ENCODE measurements at places on chromosomes 6 and 20.
A peak's percentile ranks its signal among the peaks of the same experiment; 100 is the strongest.

GRCh38 chr20:53040693-53041589, 68.8 kb downstream of the TSHZ2 start:
- no peak for DNase-seq

DNA sequence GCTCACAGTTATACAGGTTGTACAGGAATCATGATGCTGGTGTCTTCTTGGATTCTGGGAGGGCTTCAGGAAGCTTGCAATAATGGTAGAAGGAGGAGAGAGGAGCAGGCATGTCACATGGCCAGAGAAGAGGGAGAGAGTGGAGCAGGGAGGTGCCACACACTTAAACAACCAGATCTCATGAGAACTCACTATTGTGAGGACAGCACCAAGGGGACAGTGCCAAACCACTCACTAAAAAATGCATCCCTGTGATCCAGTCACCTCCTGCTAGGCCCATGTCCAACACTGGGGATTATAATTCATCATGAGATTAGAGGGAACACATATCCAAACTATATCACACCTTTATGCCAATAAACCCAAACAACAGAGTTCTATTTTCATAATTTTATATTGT, 67.2 kb downstream of the TRDN start:
- DNase-seq: no peak

GRCh38 chr6:98241630-98242029, 592.7 kb upstream of the POU3F2 start:
- DNase-seq: no peak

DNA sequence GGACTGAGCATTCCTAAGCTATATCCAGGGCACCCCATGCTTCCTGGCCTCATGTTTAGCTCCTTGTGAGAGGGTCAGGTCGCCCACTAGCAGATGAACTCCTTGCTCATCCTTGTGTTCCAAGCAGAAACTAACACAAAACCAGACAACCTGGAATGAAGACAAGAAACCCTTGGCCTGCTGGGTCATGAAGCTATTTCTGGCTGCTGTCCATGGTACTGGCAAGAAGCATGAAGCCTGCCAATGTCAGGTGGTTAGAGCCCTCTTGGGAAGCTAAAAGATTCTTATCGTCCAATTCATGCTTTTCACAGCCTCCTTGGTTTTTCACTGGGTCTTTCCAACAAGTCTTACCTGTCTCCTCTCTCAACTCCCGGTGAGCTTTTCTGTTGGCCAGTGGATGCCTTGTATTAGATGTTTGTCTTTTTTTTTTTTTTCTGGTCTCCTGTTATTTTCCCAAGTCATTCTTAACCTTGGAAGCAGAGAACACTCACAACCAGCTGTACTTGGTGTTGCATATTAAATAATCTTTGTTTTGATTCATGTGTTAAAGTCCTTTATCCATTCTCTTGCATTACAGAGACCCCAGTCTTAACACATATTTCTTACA, 180.3 kb downstream of the ANKRD60 start:
- DNase-seq: no peak

GRCh38 chr6:146876271-146877151, 277.7 kb downstream of the ADGB start:
- no peak for DNase-seq

GRCh38 chr20:56001106-56001785, 4.1 kb downstream of the CBLN4 start:
- no peak for DNase-seq

- DNase-seq: no peak
Observed at GRCh38 chr20:49909499-49910339, 5.6 kb downstream of the SPATA2 start.

- DNase-seq: no peak
Observed at GRCh38 chr20:53778041-53778516, 184.4 kb upstream of the ZNF217 start.

DNA sequence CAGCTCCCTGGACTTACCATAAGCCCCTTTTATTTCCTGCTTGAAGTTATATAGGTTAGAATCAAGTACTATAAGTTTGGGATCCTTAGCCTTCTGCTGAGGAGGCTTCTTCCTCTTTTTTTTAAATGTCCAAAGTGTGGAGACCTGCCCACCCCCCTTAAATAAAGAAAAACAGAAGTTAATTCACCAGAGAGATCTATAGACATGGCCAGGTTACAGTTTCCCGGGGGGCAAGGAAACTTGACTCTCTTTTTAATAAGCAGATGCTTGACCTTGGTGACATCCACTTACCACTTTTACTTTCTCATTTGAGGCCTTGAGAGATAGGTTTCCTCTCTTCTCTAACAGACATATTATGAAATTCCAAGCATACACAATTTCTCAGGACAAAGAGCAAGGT, 88.3 kb downstream of the BMP2 start:
- no peak for DNase-seq

DNA sequence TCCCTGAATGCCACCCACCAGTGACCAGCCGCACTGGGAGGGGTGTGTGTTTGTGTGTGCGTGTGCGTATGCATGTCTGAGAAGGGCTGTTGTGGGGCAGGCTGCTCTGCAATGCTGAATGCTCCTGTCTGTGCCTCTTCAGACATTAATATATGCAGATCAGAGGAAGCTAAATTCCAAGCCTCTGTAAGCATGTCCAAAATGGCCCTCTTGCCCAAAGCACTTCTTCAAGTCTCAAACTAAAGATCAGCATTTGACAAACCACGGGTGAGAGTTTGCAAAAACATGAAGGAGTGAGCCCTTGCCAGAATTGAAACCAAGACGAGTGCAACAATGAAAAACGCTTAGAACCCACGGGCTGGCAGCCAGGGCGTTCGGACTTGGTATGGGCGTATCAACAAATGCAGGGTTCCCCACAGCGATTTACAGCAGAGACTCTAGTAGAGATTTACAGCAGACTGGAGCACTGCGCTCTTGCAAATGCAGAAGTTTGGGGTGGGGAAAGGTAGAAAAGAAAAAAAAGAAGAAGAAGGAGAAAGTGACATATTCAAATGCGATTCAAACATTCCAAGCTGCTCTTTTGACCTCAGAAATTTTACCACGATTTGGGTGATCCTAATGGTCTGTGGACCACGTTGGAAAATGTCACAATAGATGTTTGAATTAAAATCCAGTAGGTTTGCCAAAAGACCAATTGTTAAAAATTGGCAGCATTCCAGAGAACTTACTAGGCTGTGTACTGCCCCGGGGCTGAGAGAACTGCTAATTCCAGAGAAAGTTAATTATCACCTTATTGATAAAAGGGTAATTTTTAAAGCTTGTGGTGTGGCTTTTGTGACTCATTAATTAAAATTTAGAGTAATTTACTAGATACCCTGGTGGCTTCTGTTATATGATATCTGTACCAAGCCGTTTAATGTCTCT, 3.5 kb downstream of the SCML4 start:
- peak; percentile 43 for DNase-seq

DNA sequence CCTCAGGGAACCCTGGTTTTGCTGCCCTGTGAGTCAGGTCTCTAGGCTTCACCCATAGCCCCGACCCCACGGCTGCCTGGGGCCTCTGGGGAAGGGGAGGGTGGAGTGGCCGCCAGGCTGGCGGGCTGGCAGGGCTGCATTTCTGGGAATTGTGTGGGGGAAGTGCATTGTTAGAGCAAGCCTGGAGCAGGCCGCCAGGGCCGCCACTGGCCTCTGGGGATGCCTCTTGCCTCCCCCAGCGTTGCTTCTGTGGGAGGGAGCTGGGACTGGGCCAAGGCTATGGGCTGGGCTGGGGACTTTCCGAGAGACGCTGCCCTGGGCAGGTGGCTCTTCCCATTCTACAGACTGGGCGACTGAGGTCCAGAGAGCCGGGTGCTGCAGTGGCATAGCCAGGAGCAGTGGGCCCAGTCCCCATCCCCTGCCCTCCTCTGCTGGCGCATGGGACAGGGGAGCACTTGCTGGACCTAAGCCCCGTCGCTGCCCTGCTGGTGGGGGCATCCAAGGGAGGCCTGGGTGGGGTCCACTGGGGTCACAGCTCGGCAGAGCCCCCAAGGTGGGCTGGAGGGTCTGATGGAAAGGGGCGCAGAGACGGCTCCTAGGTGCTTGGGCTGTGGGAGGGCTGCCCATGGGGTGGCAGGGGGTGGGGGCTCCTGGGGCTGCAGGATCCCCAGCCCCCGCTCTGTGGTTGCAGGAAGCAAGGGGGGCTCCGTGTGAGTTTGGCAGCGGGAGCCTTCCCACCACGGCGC, 6.6 kb upstream of the SOX18 start:
- no peak for DNase-seq

GRCh38 chr6:76420094-76420493, 347.6 kb upstream of the IMPG1 start:
- DNase-seq: no peak

GRCh38 chr6:160070427-160070826, 51.2 kb upstream of the SLC22A1 start:
- no peak for DNase-seq

GRCh38 chr6:7154341-7155139, 46.8 kb downstream of the RREB1 start:
- DNase-seq: no peak

DNA sequence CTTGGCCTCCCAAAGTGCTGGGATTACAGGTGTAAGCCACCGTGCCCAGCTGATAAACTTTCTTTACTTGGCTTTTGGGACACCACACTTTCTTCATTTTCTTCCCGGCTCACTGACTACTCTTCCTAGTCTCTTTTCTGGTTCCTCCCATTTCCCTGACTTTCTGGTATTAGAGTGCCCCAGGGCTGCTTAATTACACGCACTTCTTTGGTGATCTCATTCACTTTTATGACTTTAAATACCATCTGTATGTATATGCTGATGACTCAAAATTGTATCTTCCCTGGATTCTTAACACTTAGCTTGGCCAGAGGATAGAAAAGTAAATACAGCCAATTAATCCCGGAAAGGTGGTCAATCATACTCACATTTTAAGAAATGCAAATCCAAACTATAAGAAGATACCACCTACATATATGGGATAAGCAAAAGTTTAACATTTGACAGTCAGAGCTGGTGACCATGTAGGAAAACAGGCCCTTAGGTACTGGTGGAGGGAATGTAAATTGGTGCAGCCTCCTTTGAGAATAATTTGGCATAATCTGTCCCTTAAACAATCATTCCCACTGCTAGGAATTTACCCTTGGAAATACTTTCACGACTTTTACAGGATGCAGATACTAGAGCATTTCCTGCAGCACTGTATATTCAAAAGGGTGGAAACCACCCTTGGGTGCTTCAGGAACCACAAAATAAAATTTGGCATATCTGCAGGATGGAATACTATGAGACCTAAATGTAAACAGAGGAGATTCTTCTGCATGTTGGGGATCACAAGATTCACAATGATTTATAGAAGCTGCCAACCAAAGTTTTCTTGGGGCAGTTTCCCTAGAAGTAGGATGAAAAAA, 9.4 kb upstream of the NANP start:
- DNase-seq: no peak

DNA sequence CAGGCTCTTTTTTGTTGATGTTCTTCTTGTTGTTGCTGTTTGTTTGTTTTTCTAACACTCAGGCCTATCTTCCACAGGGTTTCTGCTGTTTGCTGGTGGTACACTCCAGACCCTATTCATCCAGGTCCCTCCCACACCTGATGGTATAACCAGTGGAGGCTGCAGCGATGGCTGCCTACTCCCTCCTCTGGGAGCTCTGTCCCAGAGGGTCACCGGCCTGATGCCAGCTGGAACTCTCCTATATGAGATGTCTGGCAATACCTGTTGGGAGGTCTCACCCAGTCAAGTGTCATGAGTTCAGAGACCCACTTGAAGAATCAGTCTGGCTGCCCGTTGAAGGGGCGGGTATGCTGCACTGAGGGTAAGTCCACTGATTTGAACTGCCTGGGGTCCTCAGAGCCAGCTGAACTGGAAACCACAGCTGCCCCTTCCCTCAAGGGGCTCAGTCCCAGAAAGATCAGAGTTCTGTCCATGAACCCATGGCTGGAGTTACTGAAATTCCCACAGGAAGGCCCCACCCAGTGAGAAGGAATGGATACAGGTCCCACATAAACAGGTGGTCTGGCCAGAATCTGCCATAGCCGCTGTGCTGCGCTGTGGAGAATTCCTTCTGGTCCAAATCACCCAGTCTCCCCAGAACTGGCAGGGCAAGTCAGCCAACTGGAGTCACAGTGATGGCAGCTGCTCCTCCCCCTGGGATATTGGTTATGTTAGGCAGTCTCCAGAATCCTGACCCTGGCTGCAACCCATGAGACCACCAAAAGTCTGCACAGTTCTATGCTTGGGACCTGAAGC, 664.4 kb downstream of the FRK start:
- no peak for DNase-seq

- no peak for DNase-seq
Observed at GRCh38 chr6:137136065-137136464, 37.4 kb downstream of the IL22RA2 start.

- no peak for DNase-seq
Observed at GRCh38 chr20:63345328-63346100, 15.6 kb downstream of the CHRNA4 start.

DNA sequence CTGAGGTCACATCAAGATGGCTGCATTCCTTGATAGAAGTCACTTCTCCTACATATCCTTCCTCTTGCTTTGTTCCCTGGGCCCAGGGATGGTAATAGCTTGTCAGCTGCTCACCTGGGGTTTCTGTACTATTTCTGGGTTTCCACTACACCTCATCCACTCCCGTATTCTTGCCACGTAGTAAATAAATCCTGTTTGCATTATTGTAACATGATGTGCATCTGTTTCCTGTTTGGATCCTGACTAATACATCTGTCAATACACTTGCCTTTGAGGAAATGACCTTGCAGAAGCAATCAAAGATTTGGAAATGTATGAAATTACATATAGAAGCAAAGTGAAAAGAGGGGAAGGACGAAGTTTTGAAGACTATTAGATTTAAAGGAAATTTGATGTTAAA, 619.0 kb downstream of the PHF3 start:
- DNase-seq: no peak

- no peak for DNase-seq
Observed at GRCh38 chr6:160952633-160953281, 38.8 kb upstream of the MAP3K4 start.

- no peak for DNase-seq
Observed at GRCh38 chr6:84892671-84893070, 128.3 kb upstream of the TBX18 start.

GRCh38 chr20:24016607-24017457, 28.3 kb upstream of the GGTLC1 start:
- no peak for DNase-seq

GRCh38 chr20:31667315-31668285, 29.9 kb downstream of the COX4I2 start:
- no peak for DNase-seq

DNA sequence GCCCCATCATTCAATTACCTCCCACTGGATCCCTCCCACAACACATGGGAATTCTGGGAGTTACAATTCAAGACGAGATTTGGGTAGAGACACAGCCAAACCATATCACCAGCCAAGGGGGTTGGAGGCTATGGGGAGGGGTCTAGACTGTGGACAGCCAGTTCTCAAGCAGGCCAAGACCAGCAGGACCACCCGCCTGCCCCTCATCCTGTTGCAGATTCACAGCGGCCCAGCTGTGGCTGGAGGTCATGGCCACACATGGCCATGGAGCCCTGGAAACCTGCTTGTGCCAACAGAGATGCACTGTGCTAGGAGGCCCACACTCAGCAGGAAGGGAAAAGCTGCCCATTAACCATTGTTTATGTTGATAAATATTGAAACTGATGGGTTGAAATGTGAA, 240.5 kb downstream of the TTLL2 start:
- DNase-seq: no peak

GRCh38 chr6:35264550-35265274, 5.2 kb downstream of the ZNF76 start:
- no peak for DNase-seq

- no peak for DNase-seq
Observed at GRCh38 chr6:114142258-114142657, 171.3 kb upstream of the HDAC2 start.
